ENCODE measurements at places on chromosomes 4 and X. TPM values are rescaled to one million over a fixed set of nuclear protein-coding genes. Genes with fewer than 3 reads are reported as not detected.

The MAGEA4 gene
- total RNA-seq = not detected

The TNIP2 gene
- total RNA-seq = 61.9 TPM

The MTTP gene
- total RNA-seq = 0.26 TPM

The GPRASP1 gene
- 5.8 TPM for total RNA-seq

The DCAF8L2 gene
- total RNA-seq = not detected

The TBC1D8B gene
- 5.4 TPM for total RNA-seq

The ATP11C gene
- 56.0 TPM for total RNA-seq

The MAGED4 gene
- 26.9 TPM for total RNA-seq

The DRP2 gene
- 0.50 TPM for total RNA-seq

The TSPAN6 gene
- 35.4 TPM for total RNA-seq

The ADGRG4 gene
- not detected for total RNA-seq

The AADAT gene
- 3.5 TPM for total RNA-seq

The AFM gene
- total RNA-seq = not detected

The MAGEA10 gene
- total RNA-seq = not detected

The CXCL3 gene
- total RNA-seq = 2.5 TPM

The MAGEB17 gene
- total RNA-seq = not detected

The TCEAL2 gene
- total RNA-seq = 0.26 TPM

The PRPS2 gene
- 44.2 TPM for total RNA-seq

Measured in fibroblast of lung (primary cell).